ENCODE measurements at places on chromosomes 13 and 19.

- no peak for DNase-seq
Measured at GRCh38 chr13:47158593-47158992, 261.7 kb upstream of the HTR2A start.

DNA sequence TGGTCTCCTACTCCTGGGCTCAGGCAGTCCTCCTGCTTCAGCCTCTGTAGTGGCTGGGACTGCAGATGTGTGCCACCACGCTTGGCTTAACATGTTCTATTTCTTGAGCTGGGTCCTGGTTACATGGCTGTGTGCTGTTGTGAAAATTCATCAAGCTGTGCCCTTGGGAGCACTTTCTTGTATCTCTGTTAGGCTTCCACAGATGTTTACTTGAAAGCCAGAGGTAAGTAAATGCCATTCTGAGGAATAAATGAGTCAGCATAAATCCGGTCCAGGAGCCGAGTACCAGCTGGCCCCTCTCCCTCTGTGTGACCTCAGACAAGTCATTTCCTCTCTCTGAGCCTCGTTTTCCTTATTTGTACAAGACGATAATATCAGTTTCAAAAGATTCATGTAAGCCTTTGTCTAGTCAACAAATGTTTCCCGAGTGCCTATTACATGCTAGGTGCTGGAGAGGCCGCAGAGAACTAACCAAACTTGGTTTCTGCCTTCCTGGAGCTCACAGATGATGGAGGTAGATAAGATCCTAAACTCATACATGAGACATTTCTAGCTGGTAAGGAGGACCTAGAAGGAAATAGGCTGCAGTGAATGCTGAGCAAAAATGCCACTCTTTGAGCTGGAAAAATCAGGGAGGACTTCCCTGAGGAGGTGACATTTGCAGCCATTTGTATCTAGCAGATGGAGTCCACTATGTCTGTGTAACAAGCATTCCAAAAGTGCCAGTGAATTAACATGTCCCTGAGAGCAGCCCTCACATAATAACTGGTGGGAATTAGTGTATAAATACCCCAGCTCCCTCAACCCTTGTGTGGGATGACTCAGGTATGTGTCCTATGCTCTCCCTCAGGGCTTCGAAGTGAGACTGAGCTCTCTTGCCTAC lies 2.7 kb upstream of the RASAL3 start:
- peak; percentile 70 for DNase-seq

DNA sequence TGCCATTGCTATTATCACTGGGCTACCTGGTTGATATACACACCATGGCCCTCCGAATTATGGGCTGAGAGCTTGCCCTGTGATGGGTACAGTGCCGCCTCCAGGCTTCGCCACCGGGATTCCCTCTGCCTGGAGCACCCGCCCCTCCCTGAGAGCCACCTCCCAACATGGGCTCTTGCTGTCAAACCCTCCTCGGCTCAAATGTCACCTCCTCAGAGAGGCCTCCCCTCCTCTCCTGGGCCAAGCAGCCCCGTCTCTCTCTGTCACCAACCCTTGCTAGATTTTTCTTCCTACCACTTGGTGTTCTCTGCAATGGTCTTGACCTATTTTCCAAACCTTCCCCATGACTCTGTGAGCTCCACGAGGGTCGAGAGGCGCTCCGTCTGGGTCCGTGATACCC lies 12.2 kb upstream of the TLE2 start:
- no peak for DNase-seq

DNA sequence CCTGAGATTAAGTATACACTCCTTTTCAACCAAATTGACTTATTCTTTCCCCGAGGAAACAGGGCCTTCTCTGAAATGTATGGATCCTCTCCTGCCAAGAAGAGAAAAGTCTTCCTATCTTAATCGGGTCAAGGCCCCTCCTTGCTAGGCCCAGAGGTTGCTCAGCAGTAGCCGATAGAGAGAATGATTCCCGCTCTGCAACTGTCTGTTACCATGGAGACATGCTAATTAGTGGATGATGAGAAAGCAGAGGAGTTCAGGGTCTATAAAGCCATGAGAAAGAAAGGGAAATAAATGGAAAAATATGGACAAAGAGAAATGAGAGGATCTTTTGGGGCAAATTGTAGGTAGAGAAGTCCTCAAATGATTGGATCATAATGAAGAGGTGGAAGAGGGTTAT lies 103.5 kb downstream of the POU4F1 start:
- no peak for DNase-seq

GRCh38 chr13:31880851-31881494 lies 141.6 kb downstream of the RXFP2 start:
- DNase-seq = no peak

- DNase-seq = no peak
Measured at GRCh38 chr19:14022469-14022868, 5.5 kb upstream of the RLN3 start.

- DNase-seq = no peak
Measured at GRCh38 chr13:74927823-74928222, 554.1 kb downstream of the TBC1D4 start.

DNA sequence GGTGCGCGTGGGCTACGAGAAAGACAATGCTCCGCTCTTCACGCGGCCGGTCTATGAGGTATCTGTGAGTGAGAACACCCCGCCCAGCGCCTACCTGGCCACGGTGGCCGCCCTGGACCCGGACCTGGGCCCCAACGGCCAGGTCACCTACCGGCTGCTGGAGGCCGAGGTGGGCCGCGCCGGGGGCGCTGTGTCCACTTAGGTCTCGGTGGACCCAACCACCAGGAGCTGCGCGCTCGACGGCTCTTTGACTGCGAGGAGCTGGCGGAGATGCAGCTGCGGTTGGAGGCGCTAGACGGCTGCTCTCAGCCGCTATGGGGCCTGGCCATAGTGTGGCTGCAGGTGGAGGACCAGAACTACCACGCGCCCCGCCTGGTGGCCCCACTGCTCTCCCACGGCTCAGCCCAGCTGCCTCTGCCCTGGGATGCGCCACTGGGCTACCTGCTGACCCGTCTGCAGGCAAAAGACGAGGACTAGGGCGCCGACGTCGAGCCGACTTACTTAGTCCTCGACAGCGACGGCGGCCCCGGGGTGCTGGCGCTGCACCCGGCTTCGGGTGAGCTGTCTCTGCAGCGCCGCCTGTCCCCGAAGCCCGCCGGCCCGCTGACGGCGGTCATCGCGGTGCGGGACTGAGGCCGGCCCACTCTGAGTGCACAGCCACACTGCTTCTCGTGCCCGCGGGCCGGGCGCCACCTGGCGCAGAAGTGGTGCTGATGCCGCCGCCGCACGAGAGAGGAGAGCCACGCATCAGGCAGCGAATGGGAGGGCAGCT lies 173.0 kb downstream of the OLFM4 start:
- DNase-seq = peak; percentile 49

DNA sequence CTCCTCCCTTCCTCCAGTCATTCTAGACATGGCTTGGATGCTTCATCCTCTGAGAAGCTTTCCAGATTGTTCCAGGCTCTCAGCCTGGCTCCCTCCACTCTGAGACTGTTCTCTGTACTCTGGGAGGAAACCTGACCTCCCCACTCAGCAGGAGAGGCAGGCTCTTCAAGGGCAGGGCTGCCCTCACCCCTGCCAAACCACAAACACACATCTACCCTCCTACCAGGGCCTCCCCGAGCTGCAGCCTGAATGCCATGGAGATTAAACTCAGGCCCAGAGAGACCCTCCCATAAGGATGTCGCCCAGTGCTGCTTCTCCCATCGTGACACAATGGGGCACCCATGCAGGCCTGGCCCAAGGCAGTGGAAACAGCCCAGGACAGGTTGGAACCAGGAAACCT lies 16.2 kb downstream of the NUMBL start:
- no peak for DNase-seq

- DNase-seq = no peak
Measured at GRCh38 chr13:60411983-60412382, 15.0 kb downstream of the TDRD3 start.

DNA sequence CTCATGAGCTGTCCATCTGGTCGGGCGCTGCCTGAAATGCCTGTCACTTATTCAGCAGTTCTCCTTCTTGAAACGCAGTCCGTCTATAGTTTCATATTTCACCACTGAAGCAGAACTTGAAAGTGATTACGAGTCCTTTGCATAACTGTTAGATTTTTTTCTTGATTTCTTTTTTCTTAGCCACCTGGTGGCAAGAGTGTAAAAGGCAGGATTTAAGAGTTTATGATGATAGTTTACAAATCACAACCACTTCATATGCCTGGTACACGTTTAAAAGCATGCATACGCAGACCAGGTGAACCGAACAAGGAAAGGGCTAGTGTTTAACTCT lies 45.8 kb downstream of the GGACT start:
- DNase-seq = no peak

DNA sequence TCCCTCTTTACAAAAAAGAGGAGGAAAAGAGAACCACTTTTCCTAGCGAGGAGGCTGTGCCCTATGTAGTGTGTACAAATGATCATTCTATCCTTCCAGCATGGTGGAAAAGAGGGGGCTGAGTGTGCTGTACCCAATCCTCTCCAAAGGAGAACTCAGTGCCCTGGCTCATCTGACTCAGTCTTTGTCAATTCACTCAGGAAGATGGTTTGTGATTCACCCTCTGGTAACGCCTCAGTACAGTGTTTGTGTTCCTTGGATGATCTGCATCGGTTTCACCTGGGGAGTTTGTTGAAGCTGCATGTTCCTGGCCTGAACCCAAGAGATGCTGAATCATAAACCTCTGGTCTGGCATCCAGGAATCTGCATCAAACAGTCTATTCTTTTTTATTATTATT lies 18.3 kb upstream of the ENOX1 start:
- DNase-seq = no peak

- DNase-seq = peak; percentile 76
Measured at GRCh38 chr19:47227352-47228167, 3.4 kb downstream of the BBC3 start.

DNA sequence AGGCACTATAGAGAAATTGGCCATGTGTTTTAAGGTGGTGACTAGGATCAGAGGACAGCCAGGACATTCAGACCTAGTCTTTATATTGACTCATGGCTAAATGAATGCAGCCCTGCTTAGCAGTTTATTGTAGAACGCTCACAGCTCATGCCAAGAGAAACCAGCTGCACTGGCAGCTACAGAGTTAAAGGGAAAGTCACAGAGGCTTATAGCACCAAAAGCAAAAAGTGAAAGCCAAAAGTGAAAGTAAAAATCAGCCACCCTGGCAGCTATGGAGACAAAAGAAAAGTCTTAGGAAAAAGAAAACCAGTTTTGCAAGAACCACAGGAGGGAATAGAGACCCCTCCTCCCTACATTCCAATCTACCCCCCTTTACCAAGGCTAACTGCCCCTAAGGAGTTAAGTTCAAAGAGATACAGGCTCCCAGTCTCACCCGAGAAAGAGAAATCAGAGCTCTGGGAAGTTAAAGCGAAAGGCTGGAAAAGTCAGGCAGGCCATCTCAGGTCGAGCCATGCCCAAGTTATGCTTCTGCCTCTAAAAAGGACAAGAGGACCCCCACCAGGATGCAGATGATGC lies 99.0 kb downstream of the ZNF429 start:
- DNase-seq = no peak

DNA sequence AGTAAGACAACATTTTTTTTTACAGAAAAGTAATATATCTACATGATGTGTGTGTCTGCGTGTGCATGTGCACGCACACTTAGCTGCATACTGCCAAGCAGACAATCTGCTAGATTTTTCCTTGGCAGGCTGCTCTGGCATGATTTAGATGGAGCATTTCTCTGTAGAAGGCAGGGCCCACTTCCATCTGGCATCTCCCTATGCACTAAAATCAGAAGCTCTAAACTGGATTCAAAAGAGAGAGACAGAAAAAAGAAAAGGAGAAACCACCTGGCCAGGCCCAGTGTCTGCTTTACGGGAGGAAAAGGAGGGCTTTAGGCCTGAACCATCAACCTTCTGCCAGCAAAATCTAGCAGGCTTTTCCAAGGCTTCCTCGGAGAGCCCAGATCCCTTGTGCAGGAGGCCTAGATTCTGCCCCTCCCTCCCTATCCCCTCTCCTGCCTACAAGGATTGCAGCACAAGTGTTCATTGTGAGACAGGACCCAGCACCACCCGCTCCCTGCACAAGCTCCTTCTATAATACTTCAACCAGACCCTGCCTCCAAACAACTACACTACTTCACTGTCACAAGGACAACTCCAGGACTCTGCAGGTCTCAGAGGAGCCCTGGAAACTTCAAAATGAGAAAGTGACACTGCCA lies 99.3 kb downstream of the DOCK9 start:
- DNase-seq = no peak

DNA sequence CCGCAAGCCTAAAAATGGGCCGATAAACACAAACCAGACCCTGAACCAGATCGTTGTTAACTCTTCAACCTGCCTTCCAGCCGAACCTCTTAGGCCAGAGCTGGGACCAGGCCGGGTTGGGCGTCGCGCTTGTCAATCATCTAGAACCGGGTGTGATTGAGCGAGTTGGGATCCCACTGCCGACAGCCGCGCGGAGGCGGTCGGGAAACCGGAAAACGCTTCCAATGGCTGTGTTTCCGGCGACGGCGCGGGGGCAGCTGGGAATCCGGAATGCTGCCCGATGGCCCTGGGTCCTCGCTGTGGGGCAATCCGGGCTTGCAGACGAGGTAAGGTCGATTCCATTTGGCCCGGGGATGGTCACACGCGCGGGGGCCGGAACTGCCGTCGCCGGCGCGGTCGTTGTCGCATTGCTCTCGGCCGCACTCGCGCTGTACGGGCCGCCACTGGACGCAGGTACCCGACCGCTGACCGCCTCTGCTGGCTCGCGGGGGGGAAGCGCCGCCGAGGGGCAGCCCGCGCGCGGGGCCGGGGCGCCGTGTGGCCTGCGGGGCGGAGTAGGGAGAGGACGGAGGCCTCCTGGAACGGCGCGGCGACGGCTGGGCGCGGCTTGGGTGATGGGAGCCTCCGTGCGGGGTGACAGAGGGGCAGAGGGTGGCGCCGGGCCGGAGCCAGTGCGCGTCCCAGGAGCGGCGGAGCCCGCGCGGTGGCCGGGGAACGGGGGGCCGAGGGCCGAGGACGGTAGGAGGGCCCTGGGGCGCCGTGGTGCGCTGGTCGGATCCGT lies at the start of gene NAXD:
TSS of gene NAXD (plus strand) at position 224 of the 781 bp plus-strand sequence. CDS start at position 281, 57 bp downstream.
- peak; percentile 90 for DNase-seq

- DNase-seq = no peak
Measured at GRCh38 chr19:52273301-52273700, 3.9 kb downstream of the ZNF766 start.

- no peak for DNase-seq
Measured at GRCh38 chr13:30364133-30364532, 56.8 kb upstream of the KATNAL1 start.

GRCh38 chr13:98938801-98939200 lies 39.1 kb downstream of the DOCK9 start:
- DNase-seq = no peak

DNA sequence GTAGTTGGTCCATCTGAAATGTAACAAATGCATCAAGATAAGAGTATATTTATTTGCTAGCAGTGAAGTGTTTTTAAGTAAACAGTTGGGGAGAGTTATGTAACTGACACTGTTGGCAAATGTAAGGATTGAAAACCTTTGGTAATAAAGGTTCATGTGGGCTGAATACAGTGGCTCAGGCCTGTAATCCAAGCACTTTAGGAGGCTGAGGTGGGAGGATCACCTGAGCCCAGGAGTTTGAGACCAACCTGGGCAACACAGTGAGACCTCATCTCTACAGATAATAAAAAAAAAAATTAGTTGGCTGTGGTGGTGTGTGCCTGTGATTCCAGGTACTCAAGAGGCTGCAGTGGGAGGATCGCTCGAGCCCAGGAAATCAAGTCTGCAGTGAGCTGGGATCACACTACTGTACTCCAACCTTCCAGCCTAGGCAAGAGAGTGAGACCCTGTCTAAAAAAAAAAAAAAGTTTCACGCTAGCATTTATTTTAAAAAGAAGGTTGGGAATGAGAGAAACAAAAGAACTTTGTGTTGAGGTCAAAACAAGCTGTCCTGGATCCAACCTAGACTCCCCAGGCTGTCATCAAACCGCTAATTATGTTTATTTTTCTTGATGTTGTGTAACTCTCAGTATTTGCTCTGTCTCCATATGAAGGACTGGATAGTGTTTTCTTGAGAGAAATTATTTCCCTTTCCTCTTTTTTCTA lies 20.7 kb downstream of the SETDB2 start:
- DNase-seq = no peak
